ENCODE measurements at places on chromosomes 3 and 15. TPM values are rescaled to one million over a fixed set of nuclear protein-coding genes. Genes with fewer than 3 reads are reported as not detected.

GRCh38 chr15:90664650-90665287 is 52.4 kb upstream of the BLM start:
- no peaks in the 10 kb centered on the region for H3K27me3 ChIP-seq
- peak overlapping the region; percentile 72 for H3K4me3 ChIP-seq
- H3K36me3 ChIP-seq, result no peaks in the 10 kb centered on the region
- peak; percentile 31 for DNase-seq

LRTM1 gene
- not detected for total RNA-seq

DNA sequence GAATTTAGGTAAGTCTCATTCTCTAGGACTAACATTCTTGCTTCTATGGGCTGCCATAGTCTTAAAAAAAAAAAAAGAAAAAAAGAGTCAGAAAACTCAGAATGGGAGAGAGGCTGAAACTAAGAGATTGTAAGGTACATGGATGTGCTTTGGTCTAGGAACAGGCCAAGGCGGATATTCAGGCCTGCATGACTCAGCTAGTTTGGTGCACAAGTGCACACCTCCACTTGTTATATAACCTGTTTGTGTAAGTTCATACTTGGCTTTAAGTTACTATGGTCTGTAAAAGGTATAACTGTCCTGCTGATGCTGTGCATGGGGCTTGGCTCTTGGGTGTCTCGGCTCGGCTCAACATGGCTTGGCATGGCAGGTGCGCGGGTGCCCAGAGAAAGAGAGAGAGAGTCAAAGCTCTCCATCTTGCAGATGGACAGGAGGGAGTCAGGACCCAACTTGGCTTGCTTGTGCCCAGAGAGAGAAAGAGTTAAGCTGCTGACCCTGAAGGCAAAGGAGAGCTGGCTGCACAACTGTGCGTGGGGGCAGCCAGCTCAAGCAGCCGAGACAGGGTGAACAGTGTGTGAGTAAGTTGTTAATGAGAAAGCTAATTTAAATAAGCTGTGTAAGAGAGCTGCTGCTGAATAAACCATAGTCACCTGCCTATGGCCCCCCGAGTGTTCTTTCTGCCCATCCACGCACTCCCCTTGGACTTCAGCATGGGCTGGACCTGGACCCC is 31.4 kb upstream of the CHRNB4 start:
- H3K27ac ChIP-seq, result no peak overlapping the region
- no peak for DNase-seq
- H3K36me3 ChIP-seq, result no peaks in the 10 kb centered on the region
- H3K4me3 ChIP-seq, result no peak overlapping the region
- no peaks in the 10 kb centered on the region for H3K27me3 ChIP-seq

DNA sequence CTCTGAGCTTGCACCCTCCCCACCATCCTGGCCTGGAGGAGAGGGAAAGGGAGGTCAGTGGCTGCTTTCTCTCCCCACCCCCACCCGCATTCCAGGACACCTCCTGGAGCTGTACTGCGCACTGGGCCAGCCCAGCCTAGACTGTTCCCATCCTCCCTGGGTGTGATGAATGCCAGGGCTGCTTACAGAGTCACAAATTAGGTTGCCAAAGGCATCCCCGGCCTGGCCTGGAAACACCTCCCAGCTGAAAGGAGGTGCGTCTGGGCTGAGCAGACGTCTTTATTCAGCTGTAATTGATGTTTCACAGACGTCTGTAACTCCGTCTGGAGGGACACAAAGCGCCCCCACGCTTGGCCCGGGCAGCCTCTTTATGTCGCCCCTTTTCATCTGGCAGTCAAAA is 47.6 kb downstream of the RHCG start:
- H3K36me3 ChIP-seq, result no peaks in the 10 kb centered on the region
- H3K4me3 ChIP-seq, result no peak overlapping the region
- no peak for DNase-seq
- H3K4me1 ChIP-seq, result no peaks in the 10 kb centered on the region

- no peaks in the 10 kb centered on the region for H3K36me3 ChIP-seq
- no peaks in the 10 kb centered on the region for H3K4me1 ChIP-seq
- DNase-seq, result no peak
- no peak overlapping the region for H3K4me3 ChIP-seq
These were observed 9.7 kb upstream of the EIF1B start for GRCh38 chr3:40299721-40300335.

- H3K4me1 ChIP-seq, result no peaks in the 10 kb centered on the region
- H3K27ac ChIP-seq, result no peak overlapping the region
- H3K27me3 ChIP-seq, result no peaks in the 10 kb centered on the region
- H3K4me3 ChIP-seq, result no peak overlapping the region
These were observed 121.6 kb downstream of the TFG start for GRCh38 chr3:100830931-100831330.

GRCh38 chr15:39266890-39267289 is 314.0 kb upstream of the THBS1 start:
- no peaks in the 10 kb centered on the region for H3K27me3 ChIP-seq
- H3K4me3 ChIP-seq, result no peak overlapping the region
- no peaks in the 10 kb centered on the region for H3K36me3 ChIP-seq
- DNase-seq, result no peak

DNA sequence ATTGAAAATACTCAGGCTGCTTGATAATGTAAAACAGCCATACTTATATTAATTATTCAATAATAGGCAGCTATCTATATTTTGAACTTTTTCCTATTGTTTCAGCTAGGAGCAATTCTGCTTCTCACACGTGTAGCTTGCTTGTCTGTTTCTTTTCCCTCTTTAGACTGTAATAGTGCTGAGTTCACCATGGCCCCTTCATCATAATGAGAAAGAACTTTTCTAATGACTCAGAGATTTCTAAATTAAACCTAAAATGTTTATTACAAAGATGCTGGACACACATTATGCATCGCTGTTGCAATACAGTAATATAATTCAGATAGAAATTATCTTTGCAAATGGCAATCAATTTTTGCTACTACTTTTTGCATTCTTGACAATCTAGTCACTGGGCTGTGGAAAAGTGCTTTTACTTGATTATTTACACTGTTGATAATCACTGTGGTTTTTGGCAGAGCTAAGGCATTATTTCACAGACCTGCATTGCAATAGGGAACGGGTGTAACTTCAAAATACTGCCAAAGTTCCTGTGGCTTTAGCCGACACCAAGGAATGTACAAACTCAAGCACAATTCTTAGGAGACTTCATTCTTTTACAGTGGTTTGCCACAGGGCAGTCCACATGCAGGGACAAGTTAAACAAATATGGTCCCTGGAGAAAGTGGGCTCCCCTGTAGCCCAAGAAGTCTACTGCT is 281.0 kb upstream of the TBL1XR1 start:
- peak overlapping the region; percentile 67 for H3K27ac ChIP-seq
- no peak overlapping the region for H3K4me3 ChIP-seq

GRCh38 chr15:83300826-83301225 is 16.4 kb upstream of the BNC1 start:
- H3K4me3 ChIP-seq, result no peak overlapping the region
- no peaks in the 10 kb centered on the region for H3K36me3 ChIP-seq
- no peak for DNase-seq
- no peak overlapping the region for H3K27ac ChIP-seq

GRCh38 chr3:124963755-124964154 is 29.2 kb upstream of the MUC13 start:
- peak; percentile 54 for DNase-seq
- H3K4me1 ChIP-seq, result peaks cover 4% of the 10 kb centered on the region
- no peaks in the 10 kb centered on the region for H3K27me3 ChIP-seq
- H3K27ac ChIP-seq, result peak overlapping the region; percentile 58
- no peak overlapping the region for H3K4me3 ChIP-seq

RUBCN gene
- 53.9 TPM for total RNA-seq

DNA sequence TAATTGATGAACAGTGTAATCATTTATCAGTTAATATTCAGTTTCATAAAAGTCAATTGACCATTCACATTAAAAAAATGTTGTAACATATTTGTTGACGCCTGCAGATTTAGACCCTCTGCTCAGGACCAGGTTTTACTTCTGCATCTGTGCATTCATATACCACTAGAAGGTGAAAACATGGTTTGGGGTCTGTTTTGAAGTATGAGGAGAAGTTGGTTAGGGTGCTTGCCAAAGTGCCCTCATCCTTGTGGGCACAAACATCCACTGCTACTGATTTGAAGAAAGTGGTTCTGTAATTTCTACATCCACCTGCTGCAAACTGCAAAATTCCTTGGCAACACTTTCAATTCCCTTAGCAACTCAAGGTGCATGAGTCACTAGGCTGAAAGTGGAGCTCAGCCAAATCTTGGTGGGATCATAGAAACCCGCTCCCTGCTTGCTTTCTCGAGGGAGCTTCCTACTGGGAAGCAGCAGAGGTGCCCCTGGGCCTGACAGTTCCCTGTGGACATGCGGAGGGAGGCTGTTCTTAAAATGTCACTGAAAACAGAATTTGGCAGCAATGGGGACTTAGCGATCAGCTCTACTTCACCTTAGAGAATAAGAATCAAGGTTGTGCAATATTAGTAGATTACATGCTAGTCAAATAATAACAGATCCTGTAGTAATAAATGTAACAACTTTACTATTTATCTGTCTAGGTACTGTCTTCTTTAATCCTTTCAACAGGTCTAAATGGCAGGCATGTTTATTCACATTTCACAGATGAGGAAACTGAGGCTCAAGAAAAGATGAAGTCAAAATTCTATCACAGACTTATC is 301.0 kb upstream of the TBL1XR1 start:
- no peaks in the 10 kb centered on the region for H3K4me1 ChIP-seq
- no peaks in the 10 kb centered on the region for H3K36me3 ChIP-seq
- no peak overlapping the region for H3K27ac ChIP-seq
- H3K4me3 ChIP-seq, result no peak overlapping the region
- DNase-seq, result no peak

DNA sequence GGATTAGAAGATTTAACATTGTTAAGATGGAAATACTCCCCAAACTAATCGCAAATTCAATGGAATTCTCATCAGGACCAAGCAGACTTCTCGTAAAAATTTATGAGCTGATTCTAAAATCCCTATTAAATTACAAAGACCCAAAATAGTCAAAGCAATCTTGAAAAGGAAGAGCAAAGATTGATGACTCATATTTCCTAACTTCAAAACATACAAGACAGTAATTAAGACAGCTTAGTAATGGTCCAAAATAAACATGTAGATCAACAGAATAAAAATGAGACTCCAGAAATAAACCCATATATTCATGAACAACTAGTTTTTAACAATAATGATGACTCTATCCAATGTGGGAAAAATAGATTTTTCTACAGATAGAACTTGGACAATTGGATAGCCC is 148.7 kb downstream of the SI start:
- H3K4me3 ChIP-seq, result no peak overlapping the region
- no peak for DNase-seq
- H3K4me1 ChIP-seq, result no peaks in the 10 kb centered on the region
- no peak overlapping the region for H3K27ac ChIP-seq
- no peaks in the 10 kb centered on the region for H3K27me3 ChIP-seq

GRCh38 chr3:54670201-54671000 is 257.5 kb downstream of the LRTM1 start:
- DNase-seq, result peak; percentile 56
- H3K4me1 ChIP-seq, result peaks cover 8% of the 10 kb centered on the region
- H3K36me3 ChIP-seq, result no peaks in the 10 kb centered on the region

GRCh38 chr3:59446775-59447465 is 397.1 kb upstream of the CFAP20DC start:
- H3K36me3 ChIP-seq, result no peaks in the 10 kb centered on the region
- no peaks in the 10 kb centered on the region for H3K4me1 ChIP-seq

- no peaks in the 10 kb centered on the region for H3K36me3 ChIP-seq
- H3K4me3 ChIP-seq, result no peak overlapping the region
- H3K27me3 ChIP-seq, result no peaks in the 10 kb centered on the region
- no peaks in the 10 kb centered on the region for H3K4me1 ChIP-seq
- no peak for DNase-seq
These were observed 127.5 kb downstream of the CLSTN2 start for GRCh38 chr3:140062461-140062860.

ASB14 gene
- total RNA-seq, result not detected

GRCh38 chr3:99498550-99499234 is 139.7 kb upstream of the COL8A1 start:
- H3K27me3 ChIP-seq, result no peaks in the 10 kb centered on the region
- H3K4me1 ChIP-seq, result no peaks in the 10 kb centered on the region
- H3K36me3 ChIP-seq, result no peaks in the 10 kb centered on the region
- no peak overlapping the region for H3K27ac ChIP-seq

DNA sequence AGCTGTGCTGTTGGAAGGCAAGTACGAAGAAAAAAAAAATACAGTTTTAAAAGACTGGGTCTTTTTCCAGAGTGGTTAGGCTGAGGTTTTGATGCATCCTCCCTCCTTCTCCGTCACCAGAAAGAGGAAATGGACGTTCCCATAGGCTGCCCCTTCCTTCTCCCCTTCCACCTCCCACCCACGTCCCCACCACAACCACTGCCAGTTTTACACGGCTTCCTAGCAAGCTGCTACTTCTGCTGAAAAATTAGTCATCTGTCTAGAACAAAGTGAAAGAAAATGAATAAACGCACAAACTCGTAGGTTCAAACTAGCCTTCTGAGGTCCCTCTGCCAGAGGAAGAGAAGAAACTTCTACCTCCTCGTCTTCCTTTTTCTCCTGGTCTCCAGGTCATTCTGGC is 71.6 kb upstream of the RPL35A start:
- no peak overlapping the region for H3K27ac ChIP-seq
- H3K4me3 ChIP-seq, result no peak overlapping the region
- no peak for DNase-seq
- no peaks in the 10 kb centered on the region for H3K27me3 ChIP-seq

GRCh38 chr3:147699175-147699838 is 290.1 kb downstream of the ZIC1 start:
- H3K4me1 ChIP-seq, result no peaks in the 10 kb centered on the region
- H3K4me3 ChIP-seq, result no peak overlapping the region
- H3K27ac ChIP-seq, result no peak overlapping the region
- DNase-seq, result no peak

- no peaks in the 10 kb centered on the region for H3K36me3 ChIP-seq
- H3K4me3 ChIP-seq, result peak overlapping the region; percentile 66
- no peaks in the 10 kb centered on the region for H3K27me3 ChIP-seq
- DNase-seq, result peak; percentile 93
These were observed 78.4 kb downstream of the IQSEC1 start for GRCh38 chr3:12994607-12995388.

GRCh38 chr15:67835297-67836133 is 4.3 kb downstream of the RNU6-1 start:
- peak overlapping the region; percentile 41 for H3K4me3 ChIP-seq
- DNase-seq, result no peak
- H3K27ac ChIP-seq, result no peak overlapping the region
- peaks cover 48% of the 10 kb centered on the region for H3K4me1 ChIP-seq

DNA sequence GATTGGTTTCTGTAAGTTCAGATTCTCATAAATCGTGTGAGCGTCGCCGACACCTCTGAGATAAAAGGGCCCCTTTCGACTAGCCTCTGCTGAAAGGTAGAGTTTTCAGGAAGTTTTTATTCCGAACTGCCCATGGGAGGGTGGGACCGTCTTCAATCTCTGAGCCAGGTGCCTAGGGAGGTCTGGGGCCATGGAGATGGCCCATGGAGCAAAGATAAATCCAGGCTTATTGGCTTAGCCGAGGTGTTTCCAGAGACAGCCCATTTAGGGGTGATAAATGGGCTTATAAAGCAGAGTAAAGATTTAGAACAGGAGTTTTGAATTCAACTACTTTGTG is 442 bp downstream of the QTRT2 start:
- no peak for DNase-seq
- H3K4me3 ChIP-seq, result peak overlapping the region; percentile 72
- H3K4me1 ChIP-seq, result peaks cover 26% of the 10 kb centered on the region
- H3K36me3 ChIP-seq, result no peaks in the 10 kb centered on the region
- H3K27ac ChIP-seq, result peak overlapping the region; percentile 85

STAC gene
- total RNA-seq, result 1.3 TPM

GRCh38 chr3:33750211-33750548 is 32.1 kb upstream of the CLASP2 start:
- H3K4me3 ChIP-seq, result no peak overlapping the region
- no peaks in the 10 kb centered on the region for H3K27me3 ChIP-seq
- H3K4me1 ChIP-seq, result no peaks in the 10 kb centered on the region
- no peak overlapping the region for H3K27ac ChIP-seq
- H3K36me3 ChIP-seq, result no peaks in the 10 kb centered on the region

GRCh38 chr3:10315771-10316344 is 5.1 kb downstream of the SEC13 start:
- no peaks in the 10 kb centered on the region for H3K27me3 ChIP-seq
- DNase-seq, result no peak
- H3K36me3 ChIP-seq, result peaks cover 45% of the 10 kb centered on the region
- H3K4me3 ChIP-seq, result no peak overlapping the region
- H3K27ac ChIP-seq, result no peak overlapping the region
